ENCODE measurements at places on chromosomes 12 and 14. TPM values are rescaled to one million over a fixed set of nuclear protein-coding genes. Genes with fewer than 3 reads are reported as not detected.

E2F7 gene
- total RNA-seq = 2.8 TPM

SERPINA5 gene
- under 0.01 TPM for total RNA-seq

SENP1 gene
- total RNA-seq = 8.9 TPM

CLMN gene
- total RNA-seq = 0.65 TPM

RNASE7 gene
- not detected for total RNA-seq

SLC22A17 gene
- total RNA-seq = 0.22 TPM

CLEC9A gene
- not detected for total RNA-seq

BDKRB2 gene
- total RNA-seq = under 0.01 TPM

All from lung microvascular endothelial cell (primary cell).